ENCODE measurements at places on chromosomes 11 and 22.

DNA sequence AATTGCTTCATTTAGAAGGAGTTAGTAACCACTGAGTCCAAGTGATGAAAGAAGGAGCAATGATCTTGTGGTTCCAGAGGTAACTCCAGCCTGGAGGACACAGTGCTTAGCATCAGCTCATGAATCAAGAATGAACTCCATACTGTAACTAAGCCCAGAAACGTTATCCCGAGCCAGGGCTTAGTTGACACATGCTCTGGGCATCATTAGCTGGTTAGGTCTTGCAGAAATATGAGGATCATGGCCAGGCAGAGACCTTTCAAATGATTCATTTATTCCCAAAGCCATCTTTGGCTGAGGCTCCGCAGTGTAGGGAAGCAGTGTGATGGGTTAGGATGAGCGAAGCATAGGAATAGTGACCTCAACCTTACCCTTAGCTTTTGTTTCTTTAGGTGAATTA, 277.4 kb downstream of the FAM76B start:
- no peak for DNase-seq

DNA sequence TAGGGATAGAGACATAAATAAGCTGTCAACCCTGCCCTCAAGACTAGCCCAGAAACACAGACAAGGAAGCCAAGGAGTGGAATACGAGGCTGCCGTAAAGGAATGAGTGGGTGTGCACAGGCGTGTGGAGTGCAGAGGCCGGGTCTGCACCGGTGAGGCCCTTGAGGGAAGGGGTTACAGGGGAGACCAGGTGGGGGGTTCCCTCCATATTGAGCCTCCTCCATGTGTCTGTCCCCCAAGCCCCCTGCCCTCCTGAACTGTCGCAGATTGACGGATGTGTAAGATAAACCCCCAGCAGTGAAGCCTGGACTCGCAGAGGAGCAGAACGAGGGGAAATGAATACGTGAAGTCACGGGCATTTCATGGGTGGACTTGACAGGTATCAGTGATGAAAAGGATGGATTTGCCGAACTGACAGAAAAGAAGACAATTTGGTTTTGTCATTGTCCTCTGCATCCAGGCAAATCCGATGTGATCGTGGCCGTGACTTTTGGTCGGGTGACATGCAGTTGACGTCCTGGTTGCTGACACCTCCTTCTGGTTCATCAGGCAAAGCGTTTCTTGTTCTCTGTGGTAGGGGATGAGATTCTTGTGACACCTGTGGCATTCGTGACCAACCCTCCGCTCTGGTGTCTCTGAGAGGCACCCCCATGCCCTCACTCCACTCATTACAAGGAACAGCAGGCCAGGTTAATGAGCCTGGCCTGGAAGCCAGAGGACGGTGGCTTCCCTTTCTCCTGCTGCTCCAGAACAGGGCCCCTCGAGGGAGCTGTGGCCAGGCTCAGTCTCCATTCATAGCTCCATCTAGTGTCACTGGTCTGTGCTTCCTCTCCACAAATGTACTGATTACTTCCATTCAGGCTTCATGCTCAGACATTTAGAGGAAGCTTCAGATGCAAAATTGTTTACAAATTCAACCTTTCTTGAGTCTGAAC, 223.1 kb upstream of the B3GAT1 start:
- no peak for DNase-seq

DNA sequence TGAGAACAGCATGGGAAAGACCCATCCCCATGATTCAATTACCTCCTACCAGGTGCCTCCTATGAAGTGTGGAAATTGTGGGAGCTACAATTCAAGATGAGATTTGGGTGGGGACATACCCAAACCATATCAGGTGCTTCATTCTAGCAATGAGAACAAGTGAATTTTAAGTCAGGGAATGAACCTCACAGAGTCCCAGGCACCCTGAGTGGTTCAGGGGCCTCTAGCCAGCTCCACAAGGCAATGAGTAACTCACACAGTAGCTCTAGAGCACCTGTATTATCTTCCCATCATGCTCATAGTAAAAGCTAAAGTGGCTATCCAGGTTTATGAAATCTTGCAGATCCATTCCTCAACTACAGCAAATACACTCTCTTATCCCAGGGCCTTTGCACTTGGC, 13.1 kb upstream of the ACCSL start:
- DNase-seq, result no peak

DNA sequence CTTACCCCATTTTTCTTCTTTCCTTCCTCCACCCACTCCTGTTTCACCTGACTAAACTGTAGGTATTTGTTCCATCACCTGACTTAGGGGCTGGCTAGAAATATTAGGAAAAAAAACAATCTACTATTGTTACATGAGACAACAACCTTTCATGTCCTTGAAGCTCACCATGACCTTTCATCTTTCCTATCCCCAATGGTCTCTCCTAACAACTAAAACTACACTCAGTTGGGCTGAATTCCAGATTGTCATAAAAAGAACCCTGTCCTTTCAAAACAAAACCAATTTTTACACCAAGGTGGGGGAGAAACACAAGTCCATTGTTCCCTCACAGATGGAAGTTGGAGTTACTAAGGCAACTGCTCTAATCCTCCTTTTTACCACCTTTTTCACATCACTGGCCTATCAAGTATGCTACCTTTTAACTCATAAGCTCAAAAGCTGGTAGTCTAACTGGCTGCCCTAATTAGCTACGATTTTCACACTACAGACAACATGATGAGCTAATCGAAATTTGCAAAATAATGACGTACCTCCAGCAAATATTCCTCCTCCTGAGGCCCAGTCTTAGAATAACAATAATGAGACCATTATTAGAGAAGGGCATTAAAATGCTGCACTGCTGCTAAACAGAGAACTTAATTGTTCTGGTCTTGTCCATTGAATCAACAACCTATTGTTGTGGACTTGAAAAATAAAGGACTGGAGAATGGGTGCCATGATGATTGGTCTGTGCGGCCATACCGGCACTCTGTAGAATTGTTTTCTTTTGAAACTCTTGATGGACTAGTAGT, 46.5 kb upstream of the SOX6 start:
- DNase-seq, result no peak

GRCh38 chr11:104623518-104623917, 274.7 kb downstream of the CASP12 start:
- DNase-seq, result no peak

DNA sequence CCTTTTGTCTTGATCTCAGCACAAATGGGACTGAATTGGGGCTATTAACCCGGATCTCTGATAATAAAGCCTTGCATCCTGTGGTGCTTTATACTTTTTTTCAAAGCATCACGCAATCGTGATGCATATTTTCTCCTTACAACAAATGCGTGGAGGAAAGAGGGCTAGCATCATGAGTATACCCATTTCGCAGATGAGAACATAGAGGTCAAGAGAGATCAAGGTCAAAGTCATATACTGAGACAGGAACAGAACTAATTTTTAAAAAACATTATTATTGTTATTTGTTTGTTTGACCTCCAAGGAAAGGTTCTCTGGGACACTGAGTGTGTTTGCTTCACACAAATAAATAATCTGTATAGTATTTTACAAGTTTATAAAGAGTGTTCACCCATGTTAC, 191.2 kb downstream of the ST3GAL4 start:
- no peak for DNase-seq

DNA sequence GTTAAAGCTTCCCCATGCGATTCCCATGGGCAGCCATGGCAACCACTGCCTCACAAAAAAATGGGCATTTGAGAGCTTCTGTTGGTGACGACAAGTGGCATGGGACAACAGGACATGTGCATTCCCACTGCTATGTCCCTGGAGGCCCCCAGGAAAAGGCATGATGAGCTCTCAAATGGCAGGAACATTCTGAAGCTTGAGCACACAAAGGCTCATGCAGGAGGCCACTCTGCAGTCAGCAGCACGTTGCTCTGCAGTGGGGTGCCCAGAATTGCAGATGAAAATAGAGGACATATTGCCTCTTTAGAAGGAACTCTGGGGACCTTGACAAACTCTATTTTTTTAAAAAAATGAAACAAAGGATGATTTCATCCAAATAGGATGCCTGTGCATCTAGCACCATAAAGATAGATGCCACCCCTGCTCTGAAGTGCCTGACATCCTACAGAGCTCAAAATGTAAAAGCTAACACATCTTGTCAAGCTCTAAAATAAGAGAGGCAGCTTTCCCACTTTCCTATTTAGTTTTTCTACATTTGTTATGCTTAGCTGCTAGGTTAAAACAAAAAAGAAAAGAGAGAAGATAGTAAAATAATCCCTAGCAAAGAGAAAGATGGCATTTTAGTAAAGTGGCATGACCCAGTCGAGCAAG, 277.6 kb upstream of the ZC3H12C start:
- DNase-seq, result no peak

DNA sequence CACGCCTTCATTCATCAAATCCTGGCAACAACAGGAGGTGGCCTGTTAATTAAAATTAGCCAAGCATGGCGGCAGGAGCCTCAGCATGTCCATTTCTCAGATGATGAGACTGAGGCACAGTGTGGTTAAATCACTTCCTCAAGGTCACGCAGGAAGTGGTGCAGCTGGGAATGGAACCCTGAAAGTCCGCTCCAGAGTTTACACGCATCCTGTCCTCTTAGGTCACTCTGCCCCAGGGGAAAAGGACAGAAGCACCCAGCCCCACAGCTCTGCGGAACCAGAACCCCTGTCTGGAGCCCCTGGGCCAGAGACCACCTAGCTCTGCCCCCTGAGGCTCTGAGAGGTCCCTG, 19.6 kb downstream of the RPL3 start:
- DNase-seq, result peak; percentile 73

GRCh38 chr11:23406131-23406819, 546.0 kb upstream of the CCDC179 start:
- no peak for DNase-seq

DNA sequence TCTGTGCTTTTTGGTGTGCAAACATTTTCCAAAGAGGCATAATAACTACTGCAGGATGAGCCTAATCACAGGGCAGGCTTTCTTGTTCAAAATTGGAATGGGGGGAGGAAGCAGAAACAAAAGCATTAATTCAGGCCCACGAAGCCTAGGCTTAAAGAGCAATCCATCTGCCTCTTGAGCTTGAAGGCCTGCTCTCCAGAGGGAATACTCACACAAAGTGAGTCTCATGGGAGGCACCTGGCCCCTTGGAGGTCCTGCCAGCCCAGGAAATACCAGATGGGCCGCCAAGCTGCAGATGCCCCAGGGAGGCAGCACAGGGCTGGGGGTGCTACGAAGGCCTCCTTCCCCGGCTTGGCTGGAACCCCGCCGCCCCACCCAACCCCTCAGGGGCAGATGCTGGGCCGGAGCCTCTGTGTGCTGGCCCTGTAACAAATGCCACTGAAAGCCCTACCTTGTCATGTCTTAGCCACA, 39.3 kb upstream of the COMT start:
- no peak for DNase-seq

- DNase-seq, result no peak
These were observed 2.4 kb upstream of the GDPD5 start for GRCh38 chr11:75527938-75528735.

DNA sequence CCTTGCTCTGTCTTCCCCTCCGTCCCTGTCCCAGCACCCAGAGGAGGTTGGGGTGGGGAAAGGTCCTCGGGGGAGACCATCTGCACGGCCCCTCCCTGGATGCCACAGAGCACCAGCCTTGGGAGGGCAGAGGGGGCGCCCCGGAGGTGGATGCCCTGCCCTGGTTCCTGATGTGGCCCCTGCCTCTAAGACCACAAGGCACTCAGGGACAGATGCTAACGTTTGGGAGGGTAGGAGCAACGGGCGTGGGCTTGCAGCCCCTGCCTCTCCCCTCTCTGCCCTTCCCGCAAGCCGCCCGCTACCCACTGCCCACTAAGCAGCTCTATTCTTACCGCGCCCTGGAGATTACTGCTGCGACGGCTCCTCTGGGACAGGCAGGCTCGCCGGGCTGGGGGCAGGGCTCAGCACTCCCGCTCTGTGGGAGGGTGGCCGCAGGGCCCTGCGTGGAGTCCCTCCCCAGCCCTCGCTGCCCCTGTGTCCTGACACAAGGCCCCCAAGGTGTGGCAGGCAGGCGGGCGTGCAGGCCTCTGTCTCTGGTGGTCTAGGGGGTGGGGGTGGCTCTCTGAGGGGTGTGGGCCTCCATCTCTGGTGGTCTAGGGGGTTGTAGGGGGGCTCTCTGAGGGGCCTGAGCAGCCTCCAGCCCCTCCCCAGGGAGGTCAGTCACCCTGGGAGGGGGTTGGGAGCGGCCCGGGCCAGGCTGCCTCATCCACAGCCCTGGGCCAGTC, 14.9 kb downstream of the BRSK2 start:
- no peak for DNase-seq

- no peak for DNase-seq
These were observed 148.2 kb downstream of the TBC1D22A start for GRCh38 chr22:46910624-46911023.

GRCh38 chr11:6576471-6577373, 26.7 kb downstream of the RRP8 start:
- no peak for DNase-seq

GRCh38 chr22:35380013-35380412, 883 bp upstream of the HMOX1 start:
- DNase-seq, result no peak

GRCh38 chr11:57639321-57640067, 10.2 kb downstream of the YPEL4 start:
- DNase-seq, result no peak

DNA sequence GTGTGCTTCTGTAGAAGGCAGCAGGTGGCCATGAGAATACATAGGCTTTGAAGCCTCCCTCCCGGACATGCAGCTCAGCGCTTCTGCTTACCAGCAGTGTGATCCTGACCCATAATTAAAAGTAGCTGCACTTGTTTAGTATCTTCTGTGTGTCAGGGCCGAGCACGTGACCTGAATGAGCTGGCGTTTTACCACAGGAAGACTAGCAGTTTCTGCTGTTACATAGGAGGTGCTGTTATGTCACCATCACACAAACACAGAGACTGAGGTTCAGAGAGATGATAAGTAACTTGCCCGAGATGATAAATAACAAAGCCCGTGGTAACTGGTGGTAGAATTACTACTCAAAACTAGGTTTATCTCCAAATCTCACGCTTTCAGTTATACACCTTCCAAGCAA, 329.5 kb downstream of the OPCML start:
- no peak for DNase-seq
